Sigmoid colon (tissue), 7 donors: ENCODE measurements at places on chromosomes 1 and 21. TPM values are rescaled to one million over a fixed set of nuclear protein-coding genes. Genes with fewer than 3 reads are reported as not detected.

DNA sequence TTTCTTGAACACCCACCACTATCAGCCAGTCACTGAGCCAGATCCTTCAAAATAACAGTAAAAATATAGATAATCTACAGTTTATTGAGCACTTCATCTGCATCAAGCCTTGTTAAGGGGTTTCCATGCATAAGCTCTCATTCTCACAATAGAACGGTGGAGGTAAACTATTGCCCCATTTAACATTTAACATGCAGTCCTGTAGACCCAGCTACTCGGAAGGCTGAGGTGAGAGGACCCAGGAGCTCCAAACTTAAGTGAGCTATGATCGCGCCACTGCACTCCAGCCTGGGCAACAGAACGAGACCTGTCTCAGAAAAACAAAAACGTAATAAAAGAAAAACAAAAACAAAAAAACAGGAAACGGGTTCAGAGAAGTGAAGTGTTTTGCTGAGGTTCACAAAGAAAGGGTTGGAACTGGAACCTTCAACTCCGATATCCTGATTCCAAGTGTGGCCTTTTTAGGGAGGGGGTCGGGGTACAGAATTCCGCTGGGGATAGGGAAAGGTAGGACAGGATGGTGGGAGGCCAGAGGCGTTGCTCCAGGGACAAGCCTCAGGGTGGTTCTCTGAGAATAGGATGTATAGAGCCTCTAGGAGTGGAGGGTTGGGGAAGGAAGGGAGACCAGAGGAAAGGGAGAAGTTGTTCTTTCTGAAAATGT lies 11.6 kb upstream of the SESN2 start:
- peak overlapping the region; percentile 86 for H3K27ac ChIP-seq
- no peak overlapping the region for H3K4me3 ChIP-seq
- DNase-seq, result no peak
- H3K36me3 ChIP-seq, result no peaks in the 10 kb centered on the region
- no peaks in the 10 kb centered on the region for H3K27me3 ChIP-seq
- H3K4me1 ChIP-seq, result peaks cover 22% of the 10 kb centered on the region

The PTAFR gene
- total RNA-seq, result 8.0 TPM

DNA sequence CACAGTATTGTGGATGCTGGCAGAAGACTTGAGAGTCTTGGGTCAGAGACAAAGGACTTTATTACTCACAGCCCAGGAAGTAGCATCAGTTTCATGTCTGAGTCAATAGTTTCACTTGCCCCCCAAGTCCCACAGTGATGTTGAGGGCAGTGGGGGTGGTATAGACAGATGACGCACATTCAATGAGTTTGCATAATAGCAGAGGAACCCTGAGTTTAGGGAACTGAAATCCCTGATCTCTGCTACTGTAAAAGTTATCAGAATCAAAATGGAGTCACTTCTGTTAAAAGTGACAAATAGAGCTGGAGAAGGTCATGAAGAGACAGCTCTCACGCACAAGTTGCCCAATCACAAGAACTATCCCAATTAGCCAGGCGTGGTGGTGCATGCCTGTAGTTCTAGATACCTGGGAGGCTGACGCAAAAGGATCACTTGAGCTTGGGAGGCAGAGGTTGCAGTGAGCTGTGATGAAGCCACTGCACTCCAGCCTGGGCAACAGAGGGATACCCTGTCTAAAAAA lies 11.5 kb upstream of the HCRTR1 start:
- H3K4me1 ChIP-seq, result no peaks in the 10 kb centered on the region
- no peak overlapping the region for H3K27ac ChIP-seq
- H3K4me3 ChIP-seq, result no peak overlapping the region
- no peak for DNase-seq
- no peaks in the 10 kb centered on the region for H3K36me3 ChIP-seq
- H3K27me3 ChIP-seq, result no peaks in the 10 kb centered on the region

DNA sequence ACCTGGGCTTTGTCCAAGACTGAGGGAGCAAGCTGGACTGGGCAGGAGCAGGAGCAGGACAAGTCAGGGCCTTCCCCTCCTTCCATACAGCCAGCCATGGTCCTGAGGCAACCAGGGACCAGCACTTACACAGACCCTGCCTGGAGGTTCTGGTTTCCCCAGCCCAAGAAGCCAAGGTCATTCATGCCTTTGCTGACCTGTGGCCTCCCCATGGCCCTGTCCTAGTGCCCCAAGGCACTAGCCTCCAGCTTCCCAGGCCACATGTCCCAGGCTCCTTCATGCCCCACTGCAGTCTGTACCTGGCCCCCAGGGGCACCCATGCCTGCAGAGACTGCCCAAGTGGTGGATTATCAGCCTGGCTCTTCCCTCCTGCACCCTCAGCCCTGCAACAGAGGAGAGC lies 243.9 kb downstream of the TOMM20 start:
- no peaks in the 10 kb centered on the region for H3K36me3 ChIP-seq
- peaks cover 27% of the 10 kb centered on the region for H3K4me1 ChIP-seq
- no peak overlapping the region for H3K4me3 ChIP-seq
- H3K27ac ChIP-seq, result peak overlapping the region; percentile 80

DNA sequence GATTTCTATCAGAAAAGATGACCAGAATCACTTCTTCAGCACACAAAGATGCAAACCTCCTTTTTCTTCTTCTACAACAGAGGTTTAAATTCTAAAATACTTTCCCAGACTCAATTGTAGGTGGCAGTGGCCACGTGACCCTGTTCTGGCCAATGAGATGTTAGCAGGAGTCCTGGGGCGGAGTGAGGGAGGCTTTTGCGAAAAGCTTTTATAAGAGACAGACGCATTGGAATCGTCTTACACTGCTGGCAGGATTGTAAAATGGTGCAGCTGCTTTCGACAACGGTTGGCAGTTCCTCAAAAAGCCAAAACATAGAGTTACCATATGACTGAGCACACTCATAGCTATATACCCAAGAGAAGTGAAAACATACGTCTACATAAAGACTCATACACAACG lies 87.0 kb upstream of the MAGI3 start:
- H3K4me1 ChIP-seq, result no peaks in the 10 kb centered on the region
- H3K36me3 ChIP-seq, result no peaks in the 10 kb centered on the region
- H3K4me3 ChIP-seq, result no peak overlapping the region
- H3K27me3 ChIP-seq, result no peaks in the 10 kb centered on the region
- no peak for DNase-seq

The BRDT gene
- total RNA-seq, result not detected

DNA sequence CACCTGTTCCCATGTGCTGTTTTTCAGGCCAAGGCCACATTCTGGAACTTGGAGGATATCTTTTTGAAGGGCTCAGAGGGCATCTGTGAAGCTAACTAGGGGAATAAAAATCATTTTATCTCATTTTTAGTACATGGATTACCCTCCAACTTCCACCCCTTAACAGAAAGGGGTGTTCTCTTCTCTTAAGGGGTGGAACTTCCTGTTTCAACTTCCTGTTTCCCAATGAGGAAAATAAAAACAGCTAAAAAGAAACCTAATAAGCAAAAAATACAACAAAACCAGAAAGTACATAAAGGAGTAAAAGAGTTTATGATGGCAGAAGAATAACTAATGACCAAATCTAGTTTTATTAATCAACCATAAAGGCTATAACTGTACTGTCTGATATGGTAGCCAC lies 24.8 kb upstream of the SLC22A15 start:
- H3K36me3 ChIP-seq, result no peaks in the 10 kb centered on the region
- DNase-seq, result no peak
- H3K4me1 ChIP-seq, result no peaks in the 10 kb centered on the region
- no peak overlapping the region for H3K27ac ChIP-seq

The CYP4Z1 gene
- total RNA-seq, result 0.27 TPM

DNA sequence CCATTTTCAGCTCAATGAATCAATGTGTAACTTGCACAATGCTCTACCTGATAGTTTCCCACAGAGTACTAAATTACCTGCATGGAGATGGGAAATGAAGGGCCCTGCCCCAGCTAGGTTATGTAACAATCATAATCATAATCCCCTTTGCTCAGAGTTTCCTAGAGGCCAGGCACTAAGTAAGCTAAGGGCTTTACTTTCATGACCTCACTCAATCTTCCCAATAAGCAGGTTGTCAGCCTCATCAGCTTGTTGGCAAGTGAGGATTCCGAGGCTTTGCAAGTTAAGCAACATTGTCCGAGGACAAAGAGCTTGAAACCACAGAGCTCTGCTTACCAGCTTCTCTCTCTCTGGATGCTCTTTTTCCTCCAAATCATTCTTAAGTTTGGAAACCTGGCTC lies 64.1 kb upstream of the NTPCR start:
- no peak for DNase-seq
- H3K36me3 ChIP-seq, result no peaks in the 10 kb centered on the region
- H3K4me1 ChIP-seq, result no peaks in the 10 kb centered on the region

GRCh38 chr1:23905461-23906025 lies 7.6 kb downstream of the CNR2 start:
- no peak overlapping the region for H3K27ac ChIP-seq
- H3K4me1 ChIP-seq, result peaks cover 7% of the 10 kb centered on the region
- DNase-seq, result no peak
- H3K27me3 ChIP-seq, result peaks cover 3% of the 10 kb centered on the region

- DNase-seq, result no peak
- H3K27ac ChIP-seq, result no peak overlapping the region
- no peaks in the 10 kb centered on the region for H3K27me3 ChIP-seq
- H3K36me3 ChIP-seq, result no peaks in the 10 kb centered on the region
- no peak overlapping the region for H3K4me3 ChIP-seq
- no peaks in the 10 kb centered on the region for H3K4me1 ChIP-seq
Measured at GRCh38 chr1:14926229-14926628, 227.3 kb upstream of the TMEM51 start.

The B3GALNT2 gene
- total RNA-seq, result 58.7 TPM

The FABP3 gene
- 16.0 TPM for total RNA-seq

- H3K27me3 ChIP-seq, result no peaks in the 10 kb centered on the region
- H3K4me1 ChIP-seq, result no peaks in the 10 kb centered on the region
- no peak for DNase-seq
- no peaks in the 10 kb centered on the region for H3K36me3 ChIP-seq
Measured at GRCh38 chr1:241658081-241658793, 6.2 kb downstream of the WDR64 start.

The CELF3 gene
- total RNA-seq, result 4.3 TPM

- DNase-seq, result no peak
- H3K27ac ChIP-seq, result no peak overlapping the region
- no peak overlapping the region for H3K4me3 ChIP-seq
- no peaks in the 10 kb centered on the region for H3K27me3 ChIP-seq
Measured at GRCh38 chr1:181107711-181108110, 19.2 kb downstream of the IER5 start.

DNA sequence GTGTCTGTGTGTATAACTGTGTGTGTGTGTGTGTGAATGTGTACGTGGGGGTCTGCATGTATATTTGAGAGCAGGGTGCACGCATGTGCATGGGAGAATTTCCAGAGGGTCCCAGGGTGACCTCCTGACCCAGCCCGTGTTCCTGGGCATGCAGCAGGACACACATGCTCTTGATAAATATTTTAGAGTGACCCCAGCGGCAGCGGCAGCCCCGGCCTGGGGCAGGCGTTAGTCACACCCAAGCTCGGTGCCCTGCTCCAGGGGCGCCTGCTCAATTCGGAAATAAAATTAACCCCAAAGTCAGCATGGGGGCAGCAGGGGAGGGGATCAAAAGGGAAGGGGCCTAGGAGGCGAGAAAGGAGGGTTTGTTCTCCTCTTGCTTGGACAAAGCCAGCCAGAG lies 107.5 kb downstream of the PAX7 start:
- no peaks in the 10 kb centered on the region for H3K36me3 ChIP-seq
- DNase-seq, result no peak
- no peak overlapping the region for H3K4me3 ChIP-seq

The TAS1R1 gene
- not detected for total RNA-seq

The LCE1A gene
- not detected for total RNA-seq

DNA sequence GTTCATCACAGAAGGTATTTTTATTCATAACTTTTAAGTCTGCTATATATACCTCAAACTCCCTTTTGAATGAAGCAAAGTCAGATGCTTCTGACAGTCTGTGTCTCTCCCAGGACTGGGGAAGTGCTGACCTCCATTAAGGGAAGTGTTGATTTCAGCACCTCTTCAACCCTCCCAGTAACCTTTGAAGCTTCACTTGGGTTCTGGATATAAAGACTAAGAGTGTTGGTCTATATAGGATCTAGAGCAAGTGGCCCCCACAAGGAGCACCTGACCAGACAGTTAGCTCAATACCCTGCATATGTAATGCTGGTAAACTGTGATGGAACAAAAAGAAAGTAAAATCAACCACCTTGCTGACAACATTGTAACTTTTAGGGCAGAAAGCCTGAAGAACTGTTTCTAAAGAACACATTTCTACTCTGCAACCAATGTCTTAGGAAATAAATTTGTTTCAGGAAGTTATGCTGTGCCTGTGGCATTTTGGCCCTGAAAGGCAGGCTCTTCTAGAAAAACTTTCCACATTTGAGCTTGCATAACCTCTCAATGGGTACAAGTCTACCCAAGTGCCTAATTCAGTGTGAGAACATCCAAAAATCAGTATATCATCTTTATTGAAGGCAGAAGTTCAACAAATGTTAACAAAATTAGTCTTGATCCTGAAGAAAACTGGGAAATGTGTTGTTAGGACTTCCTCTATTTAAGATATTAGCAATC lies 865 bp upstream of the PTPN22 start:
- no peaks in the 10 kb centered on the region for H3K27me3 ChIP-seq
- no peak overlapping the region for H3K4me3 ChIP-seq
- H3K36me3 ChIP-seq, result no peaks in the 10 kb centered on the region
- no peak overlapping the region for H3K27ac ChIP-seq
- no peak for DNase-seq
- no peaks in the 10 kb centered on the region for H3K4me1 ChIP-seq

The S100A11 gene
- 108 TPM for total RNA-seq

- no peak overlapping the region for H3K4me3 ChIP-seq
- H3K36me3 ChIP-seq, result no peaks in the 10 kb centered on the region
- no peak for DNase-seq
- H3K4me1 ChIP-seq, result peaks cover 3% of the 10 kb centered on the region
- H3K27ac ChIP-seq, result peak overlapping the region; percentile 51
Measured at GRCh38 chr1:227440182-227440581, 121.9 kb upstream of the CDC42BPA start.

DNA sequence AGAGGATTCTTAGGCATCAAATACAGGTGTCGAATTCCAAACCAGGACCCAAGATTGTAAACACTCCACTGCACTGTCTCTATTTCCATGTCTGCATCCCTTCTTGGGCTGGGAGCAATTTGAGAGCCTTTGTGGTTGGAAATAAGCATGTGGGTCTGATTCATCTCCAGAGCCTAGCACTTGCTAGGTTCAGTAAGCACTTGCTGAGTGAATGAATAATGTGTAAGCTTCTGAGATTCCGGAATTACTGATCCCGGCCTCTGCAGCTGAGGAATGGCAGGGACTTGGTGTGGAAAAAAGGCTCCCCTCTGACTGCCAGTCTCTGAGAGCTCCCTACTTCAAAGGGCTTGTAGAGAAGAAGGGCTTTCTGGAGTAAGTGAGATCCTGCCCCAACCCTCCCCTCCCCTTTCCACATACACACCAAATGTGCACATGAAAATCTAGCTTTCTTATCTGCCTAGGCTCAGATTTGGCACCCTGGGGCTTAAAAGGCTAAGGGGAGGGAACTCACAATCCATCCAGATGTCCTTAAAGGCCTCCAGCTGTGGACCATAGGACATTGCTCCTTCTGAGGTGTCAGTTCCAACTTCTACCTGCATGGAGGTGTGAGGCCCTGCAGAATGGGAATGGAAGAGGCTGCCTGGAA lies 39.6 kb upstream of the TRABD2B start:
- no peak overlapping the region for H3K27ac ChIP-seq
- DNase-seq, result no peak
- H3K36me3 ChIP-seq, result no peaks in the 10 kb centered on the region
- no peak overlapping the region for H3K4me3 ChIP-seq
- peaks cover 11% of the 10 kb centered on the region for H3K4me1 ChIP-seq
- no peaks in the 10 kb centered on the region for H3K27me3 ChIP-seq
